ENCODE measurements at places on chromosomes 16 and 17.

DNA sequence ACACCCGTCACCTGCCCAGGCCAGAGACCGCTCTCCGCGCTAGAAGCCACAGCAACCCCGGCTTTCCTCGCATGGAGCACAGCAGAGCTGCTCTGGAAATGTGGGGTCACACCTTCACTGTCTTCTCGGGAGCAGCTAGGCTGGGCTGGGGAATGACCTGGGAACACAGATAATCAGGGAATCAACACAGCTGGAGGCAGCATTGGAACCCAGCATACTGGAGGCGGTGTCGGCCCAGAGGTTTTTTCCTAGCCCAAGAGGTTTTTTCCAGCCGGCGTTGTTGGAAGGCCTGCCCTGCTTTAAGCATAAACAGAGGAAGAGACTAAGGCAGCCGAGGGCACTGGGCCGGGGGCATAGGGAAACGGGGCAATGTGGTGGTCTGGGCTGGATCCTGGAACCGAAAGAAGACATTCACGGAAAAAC is 791 bp upstream of the PLD6 start:
- DNase-seq = no peak

GRCh38 chr17:62611292-62611691 is 16.2 kb upstream of the MRC2 start:
- DNase-seq = no peak

- no peak for DNase-seq
Measured at GRCh38 chr16:75095204-75095621, 21.4 kb downstream of the LDHD start.

DNA sequence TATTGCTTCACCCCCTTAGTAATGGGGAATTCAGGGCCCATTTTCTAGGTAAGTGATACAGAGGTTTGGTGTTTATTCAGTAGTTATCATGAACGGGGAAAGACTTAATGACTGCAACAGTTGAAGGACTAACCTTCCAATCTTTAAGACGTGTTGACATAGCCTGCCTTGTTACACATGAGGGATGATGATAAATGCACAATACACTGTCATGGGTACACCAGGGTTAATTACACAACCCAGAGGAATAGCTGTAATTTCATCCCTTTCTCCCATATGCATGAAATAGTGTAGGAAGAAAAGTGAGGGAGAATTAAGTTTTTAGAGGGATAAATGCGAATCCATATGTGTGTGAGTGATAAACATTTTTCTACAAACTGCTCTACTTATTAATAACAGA is 10.7 kb downstream of the MYH4 start:
- no peak for DNase-seq

DNA sequence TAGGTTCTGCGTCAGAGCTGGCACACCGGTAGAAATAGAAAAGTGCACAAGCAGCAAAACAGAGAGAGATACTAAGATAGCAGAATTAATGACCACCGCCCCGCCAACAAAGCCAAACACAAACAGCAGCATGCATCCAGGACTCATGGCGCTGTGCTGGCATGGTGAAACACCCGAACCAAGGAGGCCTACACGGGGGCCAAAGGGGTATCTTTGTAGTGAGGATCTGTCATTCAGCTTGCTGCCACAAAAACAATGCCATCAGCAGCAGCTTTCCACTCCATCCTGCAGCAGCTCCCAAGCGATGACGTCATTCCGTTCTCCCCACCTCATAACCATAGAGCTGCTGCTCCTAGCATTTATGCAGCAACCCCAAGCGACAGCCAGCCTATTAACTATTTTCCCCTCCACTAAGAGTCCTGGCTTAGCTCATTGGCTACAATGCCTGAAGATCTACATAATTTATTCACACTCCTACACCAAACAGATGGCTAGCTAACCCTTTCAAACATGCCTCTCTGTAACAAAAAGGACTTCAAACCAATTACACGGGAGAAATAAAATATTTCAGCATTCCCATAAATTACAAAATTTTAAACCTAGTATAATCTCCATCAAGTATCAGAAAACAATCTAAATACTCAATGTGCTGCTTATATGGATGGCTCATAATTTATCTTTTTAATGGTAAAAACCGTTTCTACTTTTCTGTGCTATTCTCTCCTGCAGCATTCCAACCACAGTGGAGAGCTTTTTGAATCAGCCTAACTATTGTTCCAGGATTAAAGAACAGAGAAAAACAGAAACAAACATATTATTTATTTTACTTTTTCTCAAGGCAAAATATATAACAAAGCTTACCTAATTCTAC is 73.9 kb downstream of the SPAG9 start:
- no peak for DNase-seq

GRCh38 chr17:76640550-76641380 is 2.8 kb downstream of the ST6GALNAC1 start:
- DNase-seq = no peak

All from stimulated activated CD4-positive, alpha-beta T cell treated with anti-CD3 and anti-CD28 coated beads, Interleukin-12 subunit alpha, Interleukin-12 subunit beta, amount 100 ng/mL, for 4 hours (primary cell).